Stimulated activated CD4-positive, alpha-beta T cell treated with anti-CD3 and anti-CD28 coated beads, Interleukin-12 subunit alpha, Interleukin-12 subunit beta, amount 100 ng/mL, for 48 hours (primary cell): ENCODE measurements at places on chromosomes 13 and 19.

DNA sequence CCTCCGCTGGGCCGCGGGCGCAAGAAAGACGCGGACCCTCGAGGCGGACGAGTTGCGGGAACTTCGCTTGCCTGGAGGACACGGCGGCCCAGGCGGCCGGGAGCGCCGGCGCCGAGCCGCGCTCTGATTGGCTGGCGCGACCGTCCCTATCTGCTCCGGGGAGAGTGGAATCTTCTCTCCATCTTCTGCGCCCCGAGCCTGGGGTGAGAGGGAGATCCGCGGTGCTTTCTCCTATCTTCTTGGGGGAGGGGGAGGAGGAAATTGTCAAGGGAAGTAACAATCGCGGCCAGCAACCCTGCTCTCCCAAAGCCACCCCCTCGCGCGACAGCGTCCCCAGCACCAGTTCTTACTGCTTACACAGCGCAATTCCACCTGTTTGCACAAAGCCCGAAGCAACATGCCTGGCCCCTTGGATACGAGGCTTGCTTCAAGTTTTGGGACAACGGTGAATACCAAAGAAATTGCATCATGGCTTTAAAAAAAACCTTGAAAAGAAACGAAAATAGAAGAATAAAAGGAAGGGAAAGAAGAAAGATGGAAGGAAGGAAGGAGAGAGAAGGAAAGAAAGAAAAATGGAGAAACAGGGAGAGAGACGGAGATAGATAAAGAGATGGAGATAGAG is 4.8 kb downstream of the SOX21 start:
- DNase-seq: no peak

DNA sequence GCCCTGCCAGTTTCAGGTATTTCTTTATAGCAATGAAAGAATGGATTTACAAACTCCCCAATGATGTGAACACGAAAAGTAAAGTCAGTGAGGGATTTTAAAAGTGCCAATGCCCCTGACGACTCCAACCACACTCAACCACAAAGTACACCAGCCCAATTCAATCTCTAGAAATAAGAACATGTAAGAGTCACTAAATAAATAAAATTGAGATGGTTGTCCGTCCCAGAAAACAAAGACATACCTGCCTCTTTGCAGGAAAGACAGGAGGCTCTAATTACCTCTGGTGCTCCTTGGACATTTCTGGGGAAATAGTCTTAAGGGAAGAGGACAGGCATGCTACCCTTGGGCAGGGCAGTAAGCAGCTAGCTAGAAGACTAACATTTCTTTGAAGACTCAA is 55.8 kb downstream of the NALCN start:
- no peak for DNase-seq

- no peak for DNase-seq
These were observed 105.6 kb downstream of the MRPL57 start for GRCh38 chr13:21282065-21282464.

GRCh38 chr13:25715760-25716159 is 336.1 kb downstream of the SHISA2 start:
- no peak for DNase-seq

- DNase-seq: no peak
These were observed 3.8 kb upstream of the IL17D start for GRCh38 chr13:20699715-20700114.
